HT1080 (cell line): ENCODE measurements at places on chromosomes 3 and 15.

- DNase-seq = no peak
Measured at GRCh38 chr15:95594496-95594895, 736.0 kb upstream of the NR2F2 start.

DNA sequence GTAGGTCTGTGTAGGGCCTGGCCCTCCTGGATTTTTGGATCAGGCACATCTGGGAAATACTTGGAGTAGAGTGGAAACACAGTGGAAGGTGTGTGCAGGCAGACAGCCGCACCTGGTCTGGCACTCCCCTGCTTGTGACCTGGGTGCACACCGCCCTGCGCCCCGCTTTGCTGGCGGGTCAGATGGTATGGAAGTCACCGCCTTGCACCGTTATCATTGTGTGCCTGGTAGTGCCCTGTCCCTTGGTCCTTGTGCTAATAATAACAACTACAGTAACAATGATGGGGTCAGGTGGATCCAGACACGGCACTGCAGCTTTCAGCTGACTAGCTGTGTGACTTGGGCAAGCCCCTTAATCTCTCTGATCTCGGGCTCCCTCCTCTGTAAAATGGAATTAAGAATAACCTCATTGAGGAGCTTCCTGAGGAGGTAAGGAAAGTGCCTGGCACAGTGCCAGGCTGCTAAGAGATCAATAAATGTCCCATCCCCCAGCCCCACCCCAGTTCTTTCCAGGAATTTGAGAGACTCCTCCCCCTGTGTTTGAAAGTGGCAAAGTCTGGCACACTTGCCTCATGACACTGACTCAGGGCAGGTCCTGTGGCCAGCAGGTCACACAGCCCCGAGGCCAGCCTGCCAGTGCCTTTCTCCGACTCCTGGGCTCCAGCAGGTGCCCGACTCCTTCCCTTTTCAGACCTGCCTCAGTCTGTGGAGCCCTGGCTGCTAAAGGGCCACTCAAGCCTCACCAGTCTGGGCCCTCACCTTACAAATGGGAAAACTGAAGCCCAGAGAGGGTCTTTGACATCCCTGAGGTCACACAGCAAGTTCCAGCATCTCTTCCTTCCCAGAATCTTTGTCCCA, 9.8 kb downstream of the ISG20 start:
- DNase-seq = peak; percentile 65

GRCh38 chr3:57974796-57975388, 33.3 kb upstream of the FLNB start:
- peak; percentile 98 for DNase-seq

GRCh38 chr15:83733206-83733605, 79.3 kb downstream of the ADAMTSL3 start:
- DNase-seq = peak; percentile 76

DNA sequence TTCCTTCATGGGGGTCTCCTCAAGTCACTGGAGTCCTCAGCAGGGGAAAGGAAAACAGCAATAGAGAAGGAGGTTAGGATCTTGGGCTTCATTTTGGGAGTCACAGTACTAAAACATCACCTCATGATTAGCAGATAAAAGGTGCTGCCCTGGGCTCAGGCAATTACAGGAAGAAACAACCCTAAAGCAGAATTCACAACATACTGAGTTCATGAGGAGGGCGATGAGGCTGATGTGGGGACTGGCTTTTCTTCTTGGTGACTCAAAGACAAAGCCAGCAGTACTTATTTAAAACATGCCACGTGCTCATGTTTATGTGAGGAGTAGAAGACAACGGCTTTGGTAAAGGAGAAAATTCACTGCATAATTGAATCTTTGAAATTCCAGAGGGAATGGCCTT, 822.3 kb upstream of the CFAP20DC start:
- no peak for DNase-seq

DNA sequence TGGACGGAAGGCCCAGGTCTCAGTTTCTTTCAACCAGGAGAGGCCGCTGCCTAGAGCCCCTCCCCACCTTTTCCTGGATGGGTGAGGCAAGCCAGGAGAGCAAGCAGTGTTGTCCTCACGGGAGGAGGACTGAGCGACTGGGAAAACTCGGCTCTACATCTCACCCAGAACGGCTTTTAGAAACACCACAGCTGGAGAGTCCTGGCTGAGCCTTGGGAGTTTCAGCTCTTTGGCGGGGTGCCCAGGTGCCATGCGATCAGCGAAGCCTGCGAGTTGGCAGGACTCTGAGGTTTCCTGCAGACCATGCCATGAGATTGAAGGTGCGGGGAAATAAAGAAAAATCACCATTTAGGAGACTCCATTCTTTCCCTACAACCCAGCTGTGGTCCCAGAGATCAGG, 26.0 kb downstream of the PPCDC start:
- no peak for DNase-seq

GRCh38 chr3:141328286-141329166, 39.8 kb upstream of the ZBTB38 start:
- no peak for DNase-seq

DNA sequence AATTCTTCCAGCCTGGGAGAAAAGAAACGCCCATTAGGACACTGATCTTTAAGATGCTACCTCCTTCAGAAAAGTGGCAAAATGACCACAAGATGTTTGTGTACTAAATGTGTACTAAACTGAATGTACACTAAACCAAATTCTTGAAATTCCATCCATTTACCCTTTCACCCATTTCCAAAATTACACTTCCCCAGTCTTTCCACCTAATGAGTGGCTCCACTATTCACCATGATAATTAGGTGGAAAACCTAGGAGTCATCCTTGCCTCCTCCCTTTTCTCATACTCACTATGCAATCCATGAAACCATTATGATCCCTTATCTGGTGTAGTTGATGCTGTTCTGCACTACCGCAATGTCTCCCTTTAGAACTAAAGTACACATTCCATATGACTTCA, 452.1 kb upstream of the THBS1 start:
- DNase-seq = no peak

- peak; percentile 77 for DNase-seq
Measured at GRCh38 chr15:39429898-39430357, 151.0 kb upstream of the THBS1 start.

GRCh38 chr15:71052356-71052755, 62.9 kb upstream of the THSD4 start:
- peak; percentile 31 for DNase-seq

DNA sequence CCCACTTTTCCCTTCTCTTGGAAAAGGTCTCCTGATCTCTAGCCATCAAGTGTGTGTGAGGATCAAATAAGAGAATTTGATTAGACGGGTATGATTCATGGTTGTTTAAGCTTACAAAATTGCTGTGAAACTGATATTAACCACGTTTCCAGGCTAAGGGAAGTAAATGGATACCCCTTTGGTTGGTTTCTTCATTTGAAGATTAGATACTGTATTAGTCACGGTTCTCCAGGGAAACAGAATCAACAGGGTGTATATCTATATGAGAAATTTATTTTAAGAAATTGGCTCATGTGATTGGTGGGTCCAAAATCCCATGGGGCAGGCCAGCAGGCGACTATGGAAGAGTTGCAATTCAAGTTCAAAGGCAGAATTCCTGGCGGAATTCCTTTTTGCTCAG, 112.7 kb upstream of the SELENOK start:
- peak; percentile 5 for DNase-seq

GRCh38 chr3:129613367-129613740, 6.9 kb upstream of the PLXND1 start:
- DNase-seq = no peak

- DNase-seq = no peak
Measured at GRCh38 chr15:73851689-73852088, 21.7 kb upstream of the TBC1D21 start.

DNA sequence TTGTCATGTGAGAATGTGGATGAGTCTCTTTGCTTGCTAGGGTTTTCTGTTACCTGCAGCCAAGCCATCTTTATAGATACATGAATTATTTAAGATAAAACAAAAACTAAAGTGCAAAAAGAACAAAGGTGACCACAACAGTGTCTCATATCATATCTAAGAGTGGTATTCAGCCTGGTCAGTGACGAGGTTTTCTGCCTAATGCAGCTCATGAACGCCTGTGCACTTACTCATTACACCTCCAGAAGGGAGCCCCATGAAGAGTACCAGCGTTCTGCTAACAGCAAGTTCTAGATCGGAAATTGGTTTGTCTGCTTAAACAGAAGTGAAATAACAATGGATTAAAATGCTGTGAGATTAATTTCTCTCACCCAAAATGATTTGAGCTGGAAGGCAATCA, 19.2 kb downstream of the PXYLP1 start:
- DNase-seq = no peak

DNA sequence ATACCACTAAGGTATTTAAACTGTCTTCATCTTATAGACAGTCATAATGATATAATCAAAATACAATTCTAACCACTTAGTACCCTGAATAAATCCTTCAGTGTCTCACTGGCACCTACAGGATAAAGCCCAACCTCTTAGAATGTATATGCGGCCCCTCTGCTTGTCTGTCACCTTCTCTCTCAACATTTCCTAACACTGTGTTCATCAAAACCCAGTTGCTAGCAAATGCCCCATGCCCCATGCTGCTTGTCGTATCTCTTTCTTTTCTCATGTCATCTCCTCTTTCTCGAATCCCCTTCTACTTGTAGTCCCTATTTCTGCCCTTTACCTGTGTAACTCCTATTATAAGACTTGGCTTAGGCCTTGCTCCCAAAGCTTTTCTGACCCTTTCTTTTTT, 24.6 kb upstream of the PLSCR4 start:
- DNase-seq = no peak

- peak; percentile 66 for DNase-seq
Measured at GRCh38 chr15:65583701-65584100, 27.2 kb downstream of the INTS14 start.

DNA sequence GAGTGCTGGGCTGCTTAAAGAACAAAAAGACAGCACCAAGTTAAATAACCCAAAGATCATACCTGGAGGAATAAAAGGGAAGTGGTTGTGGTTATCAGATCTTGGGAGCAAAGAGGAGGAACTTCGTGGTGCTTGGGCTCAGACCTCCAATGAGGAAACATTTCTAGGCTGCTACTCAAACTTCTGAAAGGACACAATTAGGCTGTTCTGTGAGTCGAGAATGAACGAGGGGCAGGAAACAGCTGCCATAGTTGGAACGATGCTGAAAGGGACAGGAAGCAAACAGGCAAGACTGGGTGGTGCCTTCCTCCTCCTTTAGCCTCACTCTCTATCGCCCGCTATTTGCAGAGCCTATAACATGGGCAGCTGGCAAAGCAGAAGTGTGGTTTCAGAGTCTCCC, 276.3 kb upstream of the ARRDC4 start:
- DNase-seq = peak; percentile 26

- peak; percentile 99 for DNase-seq
Measured at GRCh38 chr3:64084640-64085039, 61.3 kb upstream of the PSMD6 start.

DNA sequence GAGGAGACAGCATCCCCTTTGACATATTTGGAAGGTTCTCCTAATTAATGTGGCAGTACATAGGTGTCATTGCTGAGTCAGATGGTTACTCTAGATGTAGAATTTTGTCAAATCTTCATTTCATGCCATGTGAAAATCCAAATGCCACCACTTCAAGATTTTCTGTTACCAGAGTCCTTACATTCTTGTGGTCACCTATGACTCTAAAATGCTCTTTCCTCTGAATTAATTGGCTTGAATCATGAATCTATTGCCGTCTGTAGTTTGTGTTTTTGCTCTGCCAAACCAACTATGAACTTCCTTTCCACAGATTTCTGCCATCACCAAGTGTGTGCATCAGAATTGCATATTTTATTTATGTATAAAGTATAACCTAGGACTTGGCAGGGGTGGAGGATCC, 269.4 kb upstream of the ZPLD1 start:
- peak; percentile 58 for DNase-seq

DNA sequence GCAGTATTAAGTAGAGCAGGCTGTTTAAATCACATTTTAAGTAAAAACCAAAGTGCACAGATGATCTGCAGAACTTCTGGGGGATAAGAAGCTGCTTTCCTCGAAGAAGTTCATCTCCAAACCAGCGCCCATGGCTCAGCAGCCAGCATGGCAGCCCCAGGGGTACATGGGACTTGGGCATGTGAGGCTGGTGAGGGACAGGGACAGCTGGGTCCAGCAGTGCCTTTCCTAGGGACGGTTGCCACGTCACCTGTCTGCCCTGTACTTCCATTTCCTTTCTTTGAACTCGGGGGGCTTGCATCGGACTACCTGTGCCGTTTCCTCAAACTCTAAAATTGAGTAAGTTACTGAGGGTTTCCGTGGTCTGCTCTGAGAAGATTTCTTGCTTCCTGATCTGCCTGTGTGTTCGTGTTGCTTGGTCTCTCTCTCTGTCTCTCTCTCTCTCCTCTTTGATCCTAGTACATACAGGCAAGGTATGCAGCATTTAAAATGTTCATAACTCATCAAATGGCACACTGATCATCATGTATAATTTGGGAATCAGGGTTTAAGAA, 67.6 kb downstream of the IGF1R start:
- no peak for DNase-seq

- no peak for DNase-seq
Measured at GRCh38 chr15:68187559-68187958, 17.6 kb downstream of the CALML4 start.

DNA sequence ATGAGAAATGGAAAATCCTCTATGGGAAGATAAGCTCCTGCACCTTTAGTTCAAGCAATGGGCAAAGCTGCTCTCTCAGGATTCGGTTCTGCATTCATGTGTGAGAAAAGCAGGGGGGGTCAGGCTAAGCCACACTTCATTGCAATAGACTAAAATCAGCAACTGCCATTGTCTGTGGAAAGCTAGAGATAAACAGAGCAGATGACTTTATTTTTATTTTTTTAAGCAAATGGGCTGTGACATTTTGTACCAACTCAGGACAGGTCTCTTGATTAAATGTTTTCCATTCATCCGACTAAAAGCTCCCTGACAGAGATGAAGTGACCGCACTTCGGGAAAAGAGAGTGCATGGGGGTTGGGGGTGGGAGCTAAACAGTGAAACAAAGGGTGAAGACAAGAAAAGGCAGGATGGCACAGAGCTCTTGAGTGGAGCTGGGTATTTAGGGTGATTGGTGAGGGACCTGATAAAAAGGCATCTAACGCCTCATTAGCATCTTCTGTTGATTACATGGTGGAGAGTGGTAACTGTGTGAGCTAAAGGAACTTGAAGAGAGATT, 987.4 kb downstream of the TUSC7 start:
- no peak for DNase-seq

- no peak for DNase-seq
Measured at GRCh38 chr15:64858021-64858575, 16.4 kb downstream of the PLEKHO2 start.

DNA sequence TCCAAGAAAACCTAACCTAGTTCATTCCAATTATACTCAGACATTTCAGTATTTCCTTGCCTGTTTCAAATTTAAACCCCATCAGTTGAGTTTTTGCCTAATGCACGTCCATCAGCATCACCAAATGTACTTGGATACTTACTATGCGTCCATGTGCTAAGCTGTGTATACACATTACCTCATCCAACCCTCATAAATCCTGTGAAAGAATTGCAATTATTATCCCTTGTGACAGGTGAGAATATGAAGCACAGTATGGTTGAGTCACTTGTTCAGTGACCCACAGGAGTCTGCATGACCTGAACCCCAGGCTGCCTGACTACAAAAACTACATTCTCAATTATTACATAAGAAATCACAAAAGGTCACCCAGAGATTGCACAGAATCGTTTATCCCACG, 2.5 kb downstream of the OR5K2 start:
- no peak for DNase-seq

GRCh38 chr15:34009656-34010055, 29.3 kb downstream of the AVEN start:
- no peak for DNase-seq
